ENCODE measurements at places on chromosomes 3 and 15.

DNA sequence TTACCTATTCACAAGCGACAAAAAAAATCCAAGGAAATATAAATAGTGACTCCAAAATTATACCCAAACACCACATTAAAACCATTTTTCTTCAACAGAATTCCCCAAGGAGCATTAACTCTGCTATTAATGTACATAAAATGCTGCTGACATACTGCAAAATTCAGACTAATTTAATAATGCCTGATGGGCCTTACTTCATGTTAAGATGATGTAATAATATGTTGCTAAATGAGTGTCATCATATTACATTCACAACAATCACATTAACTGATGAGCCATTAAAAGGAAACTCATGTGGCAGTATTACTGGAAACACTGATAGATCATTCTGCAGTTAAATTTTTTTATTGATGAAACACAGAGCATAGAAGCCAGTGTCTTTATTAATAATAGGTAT is 204.9 kb upstream of the CGNL1 start:
- no peak for ATAC-seq

DNA sequence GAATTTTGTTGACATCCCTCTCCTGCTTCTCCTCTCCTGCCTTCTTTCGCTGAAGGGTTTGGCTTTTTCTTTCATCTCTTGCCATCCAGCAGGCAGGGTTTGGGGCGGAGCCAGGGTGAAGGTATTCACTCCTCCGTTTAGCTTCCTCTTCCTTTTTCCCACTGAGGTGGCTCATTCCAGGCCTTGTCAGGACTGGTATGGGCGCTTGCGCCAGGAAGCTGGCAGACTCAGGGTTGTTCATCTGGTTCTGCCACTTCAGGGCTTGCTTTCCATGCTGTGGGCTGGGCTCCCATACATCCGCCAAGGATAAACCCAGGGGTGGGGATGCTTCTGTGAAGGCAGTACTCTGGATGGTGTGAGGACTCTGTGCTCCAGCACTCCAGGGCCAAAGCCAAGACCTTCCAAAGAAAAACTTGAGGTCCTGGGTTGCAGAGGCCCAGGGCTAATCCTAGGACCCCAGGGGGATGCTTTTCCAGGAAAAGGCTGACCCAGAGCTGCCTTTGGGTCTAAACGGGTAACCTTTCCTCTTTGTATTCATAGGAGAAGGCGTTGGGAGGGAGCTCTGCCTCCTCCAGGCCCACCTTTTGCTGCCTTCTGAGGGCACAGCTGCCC is 7.7 kb upstream of the AMOTL2 start:
- ATAC-seq = no peak

GRCh38 chr15:85463976-85464375 is 83.6 kb downstream of the AKAP13 start:
- ATAC-seq = no peak

DNA sequence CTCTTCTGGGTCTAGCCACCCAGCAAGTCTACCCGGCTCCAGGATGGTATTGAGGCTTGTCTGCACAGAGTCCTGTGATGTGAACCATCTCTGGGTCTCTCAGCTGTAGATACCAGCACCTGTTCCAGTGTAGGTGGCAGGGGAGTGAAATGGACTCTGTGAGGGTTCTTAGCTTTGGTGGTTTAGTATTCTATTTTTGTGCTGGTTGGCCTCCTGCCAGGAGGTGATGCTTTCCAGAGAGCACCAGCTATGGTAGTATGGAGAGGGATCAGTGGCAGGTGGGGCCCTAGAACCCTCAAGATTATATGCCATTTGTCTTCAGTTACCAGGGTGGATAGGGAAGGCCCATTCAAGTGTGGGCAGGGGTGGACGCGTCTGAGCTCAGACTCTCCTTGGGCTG is 283.4 kb upstream of the LYSMD4 start:
- no peak for ATAC-seq

DNA sequence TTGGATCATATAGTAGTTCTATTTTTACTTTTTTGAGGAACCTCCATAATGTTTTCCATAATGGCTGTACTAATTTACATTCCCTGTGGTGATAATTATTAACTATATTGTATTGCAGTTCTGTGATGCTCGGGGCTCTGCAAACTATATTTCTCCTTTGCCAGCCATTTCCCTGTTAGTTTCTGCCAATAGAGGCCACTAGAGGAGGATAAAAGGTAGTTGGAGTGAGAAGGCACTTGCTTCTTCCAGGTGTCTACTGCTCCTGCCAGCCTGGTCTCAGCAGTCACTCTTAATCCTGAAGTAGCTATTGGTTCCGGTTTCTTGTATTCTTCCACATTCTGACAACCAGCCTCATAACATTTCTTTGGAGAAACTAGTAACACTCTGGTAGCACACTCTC is 233.9 kb upstream of the GBE1 start:
- ATAC-seq = no peak

- ATAC-seq = no peak
These were observed 43.5 kb downstream of the KLF15 start for GRCh38 chr3:126313580-126314304.

DNA sequence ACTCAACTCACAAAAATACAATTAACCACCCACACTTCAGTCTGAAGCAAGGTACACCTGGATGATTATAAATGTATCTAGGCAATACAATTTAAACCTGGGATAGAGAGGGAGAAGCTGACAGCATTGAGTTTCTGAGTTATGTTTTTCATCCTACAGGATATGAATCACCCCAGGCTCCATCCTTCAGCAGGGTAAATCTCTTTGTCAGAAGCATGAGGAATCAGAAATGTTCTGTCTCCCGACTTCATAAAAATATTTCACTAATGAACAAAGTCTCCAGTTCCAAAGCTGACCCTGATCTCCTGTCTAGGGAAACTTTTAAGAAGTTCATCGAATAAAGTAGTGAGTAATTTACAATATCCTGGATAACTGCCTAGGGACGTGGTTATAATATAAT is 25.5 kb upstream of the FRMD4B start:
- no peak for ATAC-seq

- ATAC-seq = no peak
These were observed 256.9 kb upstream of the LRRC3B start for GRCh38 chr3:26365706-26366105.

DNA sequence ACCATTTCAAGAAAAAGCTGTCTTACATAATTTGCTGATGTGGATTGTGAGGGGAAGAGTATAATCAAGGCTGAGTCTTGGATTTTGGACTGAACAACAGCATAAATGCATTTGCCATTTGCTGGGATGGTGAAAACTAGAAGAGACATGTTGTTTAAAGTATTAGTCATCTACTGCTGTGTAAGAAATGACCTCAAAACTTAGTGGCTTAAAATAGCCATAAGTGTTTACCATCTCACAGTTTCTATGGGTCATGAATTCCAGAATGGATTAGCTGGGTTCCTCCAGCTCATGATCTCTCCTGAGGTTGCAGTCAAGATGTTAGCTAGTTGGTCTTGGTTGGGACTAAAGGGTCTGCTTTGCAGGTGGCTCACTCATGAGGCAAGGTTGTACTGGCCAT is 66.2 kb downstream of the SCN11A start:
- ATAC-seq = no peak

- ATAC-seq = no peak
These were observed 192.5 kb downstream of the SHQ1 start for GRCh38 chr3:72655723-72656122.

- ATAC-seq = peak; percentile 95
These were observed 32.3 kb downstream of the TMOD3 start for GRCh38 chr15:51861557-51862359.

DNA sequence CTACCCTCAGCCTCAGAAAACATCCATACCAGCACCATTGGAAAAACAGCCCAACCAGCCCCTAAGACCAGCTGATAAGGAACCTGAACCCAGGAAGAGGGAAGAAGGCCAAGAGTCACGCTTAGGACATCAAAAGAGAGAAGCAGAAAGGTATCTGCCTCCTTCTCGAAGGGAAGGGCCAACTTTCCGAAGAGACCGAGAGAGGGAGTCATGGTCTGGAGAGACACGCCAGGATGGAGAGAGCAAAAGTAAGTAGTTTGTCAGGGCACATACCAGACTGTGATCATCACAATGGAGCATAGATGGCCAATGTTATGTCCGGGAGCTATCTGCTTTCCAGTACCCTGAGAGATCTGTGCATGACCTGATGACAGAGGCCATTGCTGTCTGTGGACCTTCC is 31.0 kb upstream of the RBM5 start:
- ATAC-seq = no peak

GRCh38 chr15:69662645-69663000 is 210.0 kb downstream of the RPLP1 start:
- no peak for ATAC-seq
